Amygdala (tissue), 56 donors: ENCODE measurements at places on chromosomes 12 and 14.

DNA sequence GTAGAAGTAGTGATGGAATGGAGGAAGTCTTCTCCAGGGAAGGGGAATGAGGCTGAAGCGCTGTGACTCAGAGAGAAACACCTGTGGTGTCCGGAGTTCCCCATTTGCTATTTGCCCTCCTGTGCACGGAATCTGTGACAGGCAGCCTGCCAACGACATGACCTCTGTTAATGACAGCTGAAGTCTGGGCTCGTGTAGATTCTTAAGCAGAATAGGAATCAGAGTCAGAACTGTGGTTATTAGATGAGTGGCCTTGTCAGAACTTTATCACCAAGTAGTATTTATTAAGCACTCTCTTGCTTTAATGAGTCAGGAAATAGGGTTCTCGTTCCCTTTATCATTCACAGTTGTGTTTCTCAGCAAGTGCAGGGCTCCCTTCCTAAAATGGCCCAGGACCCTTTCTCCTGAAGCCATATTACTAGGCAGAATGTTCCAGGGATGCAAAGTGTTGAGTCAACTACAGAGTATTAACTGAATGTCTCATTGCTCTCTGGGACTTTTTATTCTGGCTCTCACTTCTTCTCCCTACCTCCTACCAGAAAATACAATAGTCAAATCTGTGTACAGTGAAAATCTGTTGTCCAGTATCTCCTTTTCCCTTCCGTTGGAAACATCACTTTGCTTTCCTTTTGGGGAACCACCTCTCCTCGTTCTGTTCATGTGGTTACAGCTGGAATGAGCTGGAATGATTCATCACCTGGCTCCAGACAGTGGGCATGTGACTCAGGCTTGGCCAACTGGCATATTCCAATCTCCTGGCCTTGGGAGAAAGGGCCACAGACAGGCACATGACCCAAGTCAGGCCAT is 77.8 kb upstream of the MAX start:
- no peak for DNase-seq

- DNase-seq = no peak
Observed at GRCh38 chr12:132522592-132523380, 32.8 kb downstream of the FBRSL1 start.

DNA sequence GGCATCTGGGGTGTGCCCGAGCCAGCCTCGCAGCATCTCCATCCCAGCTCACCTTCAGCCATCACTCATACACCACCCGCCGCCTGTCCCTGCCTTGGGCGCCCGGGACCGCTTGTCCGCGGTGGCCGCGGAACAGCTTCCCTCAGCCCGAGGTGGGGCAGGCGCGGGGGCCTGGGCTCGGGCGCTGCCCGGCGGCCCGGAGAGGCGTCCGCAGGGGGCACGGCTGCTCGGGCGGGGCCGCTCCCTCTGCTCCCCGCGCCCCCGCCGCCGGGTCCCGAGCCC is 430 bp downstream of the SLC41A2 start:
- peak; percentile 59 for DNase-seq

DNA sequence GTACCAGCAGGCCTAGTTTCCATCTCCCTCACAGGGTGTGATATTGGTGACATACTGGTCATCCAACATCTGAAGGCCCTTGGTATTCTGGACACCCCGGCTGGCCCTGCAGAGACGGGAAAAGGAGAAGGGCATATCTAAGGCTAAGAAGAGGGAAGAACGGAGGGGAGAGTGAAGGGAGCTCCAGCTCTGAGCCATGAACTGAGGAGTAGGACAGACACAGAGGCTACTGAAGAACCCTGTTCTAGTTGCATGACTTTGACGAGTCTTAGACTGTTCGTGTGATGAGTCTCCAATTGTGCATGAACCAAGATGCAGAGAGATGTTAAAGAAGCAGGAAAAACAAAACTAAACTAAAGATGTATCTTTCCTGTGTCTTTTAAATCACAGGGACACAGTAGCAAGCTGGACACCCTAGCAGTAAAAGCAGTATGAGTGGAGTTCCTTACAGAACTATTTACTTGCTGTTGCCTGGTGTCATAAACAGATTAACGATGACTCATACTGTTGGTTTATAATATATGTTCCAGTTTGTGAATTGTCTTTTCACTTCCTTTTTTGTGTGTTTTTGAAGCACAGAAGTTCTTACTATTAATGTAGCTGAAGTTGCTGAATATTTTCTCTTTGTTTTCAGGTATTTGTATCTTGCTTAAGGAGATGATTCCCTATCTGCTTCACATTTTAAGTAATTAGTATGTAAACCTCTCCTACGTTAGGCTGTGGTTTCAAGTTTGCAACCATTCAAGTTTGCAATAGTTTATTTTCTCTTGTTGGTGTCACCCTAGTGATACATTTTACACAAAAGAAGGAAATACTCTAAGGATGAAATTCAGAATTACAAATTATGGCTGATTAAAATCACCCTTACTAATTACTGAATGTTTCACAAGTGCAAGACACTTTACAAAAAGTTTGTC is 15.7 kb downstream of the FAR2 start:
- DNase-seq = no peak

DNA sequence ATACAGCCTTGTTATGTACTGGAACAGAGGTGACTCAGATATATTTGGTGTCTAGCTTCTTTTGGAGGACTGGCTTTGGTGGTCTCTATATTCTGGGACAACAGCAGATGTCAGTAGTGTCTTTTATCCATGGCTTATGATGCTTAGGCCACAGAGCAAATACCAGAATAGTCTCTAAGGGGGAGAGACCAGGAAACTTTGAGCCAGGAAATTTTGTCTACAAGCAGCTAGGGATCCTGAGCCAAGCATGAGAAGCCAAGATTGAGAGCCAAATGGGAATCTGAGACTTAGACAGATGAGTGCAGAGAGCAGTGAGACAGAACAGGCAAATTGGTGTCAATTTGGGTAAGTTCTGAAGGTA is 28.4 kb upstream of the PTPRR start:
- DNase-seq = no peak

- no peak for DNase-seq
Observed at GRCh38 chr14:65661865-65662264, 249.3 kb downstream of the FUT8 start.

GRCh38 chr14:26794731-26795130 is 196.9 kb upstream of the NOVA1 start:
- DNase-seq = no peak

DNA sequence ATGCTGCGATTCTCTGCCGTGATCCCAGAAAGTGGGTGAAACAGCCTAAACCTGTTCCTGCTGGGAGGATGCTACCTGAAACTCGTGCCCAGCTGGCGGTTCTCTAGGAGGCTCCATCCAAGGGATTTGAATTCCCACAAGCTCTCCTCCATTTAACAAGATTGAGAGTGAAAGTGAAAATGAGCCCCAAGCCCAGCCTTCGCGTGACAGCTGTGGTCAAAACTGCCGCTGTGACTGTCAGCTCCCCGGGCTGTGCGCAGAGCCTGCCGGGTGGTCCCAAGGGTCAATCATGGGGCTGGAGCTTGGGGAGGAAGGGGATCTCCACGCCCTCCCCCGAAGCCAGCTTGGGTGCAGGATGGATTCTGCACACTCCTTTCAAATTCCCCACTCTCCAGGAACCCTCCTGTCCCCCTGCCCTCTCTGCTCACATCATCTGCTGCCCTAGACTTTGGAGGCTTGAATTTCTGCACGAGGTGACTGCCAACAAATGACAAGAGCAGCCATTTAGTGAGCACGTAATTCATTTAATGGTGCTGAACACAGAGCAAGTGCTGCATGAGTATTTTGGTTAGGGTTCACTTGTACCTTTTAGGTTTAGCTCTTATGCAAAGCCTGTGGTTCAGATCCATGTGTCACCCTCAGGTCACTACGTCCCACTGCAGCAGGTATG is 5.3 kb downstream of the ASB2 start:
- no peak for DNase-seq

DNA sequence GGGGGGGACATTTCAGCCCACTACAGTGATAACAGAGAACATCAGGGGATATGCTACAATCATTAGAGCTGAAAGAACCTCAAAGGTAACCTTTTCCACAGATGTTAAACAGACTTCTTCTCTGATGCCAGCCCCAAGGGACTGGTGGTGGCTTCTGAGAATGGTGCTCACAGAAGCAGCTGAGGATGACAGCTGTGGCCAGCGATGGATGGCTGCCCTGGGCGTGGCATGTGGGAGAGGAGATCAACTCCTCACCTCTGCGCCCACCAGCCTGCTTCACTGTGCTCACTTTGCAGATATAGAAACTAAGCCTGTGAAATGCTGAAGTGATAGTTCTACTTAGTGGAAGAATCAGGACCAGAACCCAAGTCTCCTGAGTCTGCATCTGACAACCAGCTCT is 33.0 kb downstream of the FOXN3 start:
- no peak for DNase-seq

DNA sequence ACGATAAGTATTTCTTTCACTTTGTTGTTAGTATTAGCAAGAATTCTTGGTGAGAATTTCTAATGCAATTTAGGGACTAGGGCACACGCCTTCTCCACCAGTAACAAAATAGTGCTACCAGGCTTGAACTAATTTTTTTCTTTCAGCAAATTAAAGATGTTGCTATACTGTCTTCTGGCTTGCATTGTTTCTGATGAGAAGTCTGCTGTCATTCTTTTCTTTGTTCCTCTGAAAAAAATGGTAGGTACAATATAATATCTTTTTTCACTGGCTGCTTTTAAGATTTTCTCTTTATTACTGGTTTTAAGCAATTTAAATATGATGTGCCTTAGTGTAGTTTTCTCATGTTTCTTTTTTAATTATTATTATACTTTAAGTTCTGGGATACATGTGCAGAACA is 171.2 kb downstream of the PCNX1 start:
- DNase-seq = no peak

DNA sequence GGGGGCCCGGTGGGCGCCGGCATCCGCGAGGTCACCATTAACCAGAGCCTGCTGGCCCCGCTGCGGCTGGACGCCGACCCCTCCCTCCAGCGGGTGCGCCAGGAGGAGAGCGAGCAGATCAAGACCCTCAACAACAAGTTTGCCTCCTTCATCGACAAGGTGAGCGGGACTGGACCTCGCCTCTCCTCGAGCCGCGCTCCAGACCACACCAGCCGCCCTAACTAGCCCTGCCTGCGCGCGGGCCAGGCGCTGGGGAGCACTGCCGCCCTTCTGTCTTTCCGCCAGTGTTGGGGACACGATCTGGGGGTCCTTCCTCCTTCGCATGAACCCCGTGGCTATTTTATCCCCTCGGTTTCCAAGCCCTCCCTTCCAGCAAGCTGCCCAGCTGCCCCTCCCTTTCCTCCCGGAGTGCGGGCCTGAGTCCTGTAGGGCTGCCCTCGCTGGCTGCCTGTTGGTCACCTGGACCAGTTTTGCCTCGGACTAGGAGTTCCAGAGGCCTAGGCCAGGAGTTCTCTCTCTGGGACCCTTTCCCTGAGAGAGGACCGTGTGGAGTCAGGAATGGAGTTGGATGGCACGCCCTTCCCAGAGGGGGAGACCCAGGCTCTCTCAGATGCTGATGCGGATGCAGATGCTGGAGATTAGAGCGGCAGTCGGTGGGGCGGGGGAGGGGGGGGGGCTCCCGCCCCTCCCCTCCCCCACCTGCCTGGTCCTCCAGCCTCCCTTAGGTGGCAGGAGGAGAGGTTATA is 592 bp downstream of the KRT7 start:
- DNase-seq = no peak

DNA sequence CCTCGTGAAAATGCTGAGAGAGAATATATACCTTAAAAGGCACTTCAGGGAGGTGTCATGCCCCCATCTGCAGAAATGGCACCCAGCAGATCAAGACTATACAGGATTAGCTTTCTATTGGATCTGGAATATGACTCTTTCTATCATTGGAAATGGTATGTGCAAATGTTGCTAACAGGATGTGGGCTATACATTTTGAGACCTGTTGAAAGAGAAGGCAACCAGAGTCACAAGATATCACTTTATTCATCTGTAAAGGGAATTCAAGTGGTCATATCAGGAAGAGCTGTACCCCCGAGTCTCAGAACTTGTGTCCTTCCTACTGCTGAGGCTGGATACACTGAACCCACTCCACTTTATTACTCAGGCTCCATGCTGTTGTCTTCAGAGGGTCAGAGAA is 46.1 kb upstream of the FRMD6 start:
- DNase-seq = no peak

DNA sequence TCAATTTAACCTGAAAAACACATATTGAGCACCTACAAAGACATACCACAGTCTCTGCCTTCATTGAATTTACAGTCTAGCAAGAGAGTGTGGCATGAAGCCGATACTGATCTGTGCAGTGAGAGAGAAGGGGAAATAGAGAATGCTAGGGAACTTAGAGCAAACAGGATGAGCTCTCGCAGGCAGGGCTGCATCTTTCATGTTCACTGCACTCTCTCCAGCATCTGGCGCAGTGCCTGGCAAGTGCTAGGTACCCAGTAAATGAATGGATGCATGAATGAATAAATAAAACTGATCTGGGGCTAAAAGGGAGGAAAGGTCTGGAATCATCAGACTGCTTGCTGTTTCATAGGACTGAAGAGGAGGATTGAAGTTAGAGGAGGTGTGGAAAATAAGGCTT is 256.5 kb upstream of the NPAS3 start:
- no peak for DNase-seq

- no peak for DNase-seq
Observed at GRCh38 chr14:96062010-96062409, 22.8 kb downstream of the C14orf132 start.

- no peak for DNase-seq
Observed at GRCh38 chr14:105205673-105206208, 24.6 kb upstream of the NUDT14 start.

GRCh38 chr12:27048822-27049752 is 26.7 kb downstream of the MED21 start:
- no peak for DNase-seq

GRCh38 chr12:70080566-70080965 is 162.7 kb upstream of the CNOT2 start:
- DNase-seq = no peak

- DNase-seq = no peak
Observed at GRCh38 chr14:88196116-88196890, 126.8 kb downstream of the KCNK10 start.

- no peak for DNase-seq
Observed at GRCh38 chr12:68776976-68777610, 30.9 kb upstream of the MDM2 start.

- no peak for DNase-seq
Observed at GRCh38 chr14:38286452-38286851, 30.6 kb upstream of the CLEC14A start.

DNA sequence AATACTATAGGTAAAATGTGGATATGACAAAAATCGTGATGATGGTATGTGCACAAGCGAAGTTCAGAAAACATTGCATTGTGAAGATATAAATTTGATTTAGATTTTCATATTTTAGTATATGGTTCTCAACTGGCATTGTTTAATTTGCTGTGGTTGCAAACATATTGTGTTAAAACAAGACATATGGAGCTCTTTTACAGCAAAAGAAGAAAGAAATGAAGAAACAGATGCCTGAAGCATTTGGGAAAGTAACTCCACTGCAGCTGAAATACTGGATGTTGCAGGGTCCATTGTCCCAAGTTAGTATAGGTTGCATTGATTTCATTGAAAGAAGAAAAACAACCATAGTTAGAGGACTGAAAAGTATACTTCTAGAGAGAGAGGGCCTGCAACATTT is 185.8 kb upstream of the SSTR1 start:
- DNase-seq = no peak

GRCh38 chr14:75023108-75023507 is 20.4 kb downstream of the EIF2B2 start:
- DNase-seq = no peak

- no peak for DNase-seq
Observed at GRCh38 chr12:57866308-57867019, 19.9 kb upstream of the CTDSP2 start.

GRCh38 chr14:24032727-24033418 is 18.9 kb upstream of the CARMIL3 start:
- no peak for DNase-seq

- DNase-seq = no peak
Observed at GRCh38 chr12:114916124-114916523, 232.1 kb upstream of the TBX3 start.

GRCh38 chr14:42090122-42090521 is 483.4 kb downstream of the LRFN5 start:
- no peak for DNase-seq
